A549 treated with dexamethasone at 1 μM for 4 hours (cell line): ENCODE measurements at places on chromosomes 13 and 19. TPM values are rescaled to one million over a fixed set of nuclear protein-coding genes. Genes with fewer than 3 reads are reported as not detected.

The PAK4 gene
- total RNA-seq, result 70.5 to 147 TPM (median 134 TPM) in 5 replicates

The MCF2L gene
- 0.27 to 0.53 TPM (median 0.38 TPM) in 5 replicates for total RNA-seq

The MBD3L2 gene
- total RNA-seq, result not detected in 5 replicates

The ZNF66 gene
- total RNA-seq, result not detected in 5 replicates

The KCNN4 gene
- 35.0 to 49.2 TPM (median 46.8 TPM) in 5 replicates for total RNA-seq
